Upper lobe of left lung (tissue), 6 donors: ENCODE measurements at places on chromosomes 6 and 20.

DNA sequence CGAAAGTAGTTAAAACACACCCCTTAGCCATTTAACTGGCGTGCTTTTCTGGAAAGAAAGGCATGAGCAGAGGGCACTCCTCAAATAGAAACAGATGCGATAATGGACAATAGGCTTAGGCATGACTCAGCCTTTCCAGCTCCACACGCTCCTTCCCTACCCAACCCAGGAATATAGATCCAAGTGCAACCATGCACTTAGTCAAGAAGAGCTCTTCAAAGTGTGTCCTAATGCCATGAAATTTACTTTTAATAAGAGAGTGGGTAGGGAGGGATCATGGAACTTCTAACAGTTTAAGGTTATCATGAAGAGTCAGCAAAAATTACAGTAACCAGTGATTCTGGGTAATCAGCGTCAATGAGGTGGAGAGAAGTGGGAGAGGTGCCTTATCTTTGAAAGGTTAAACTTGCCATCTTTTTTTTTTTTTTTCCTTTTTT lies 2.4 kb upstream of the EFHC1 start:
- no peak for DNase-seq

- no peak for DNase-seq
Measured at GRCh38 chr6:15145821-15146220, 100.0 kb upstream of the JARID2 start.

GRCh38 chr6:69732640-69733039 lies 64.2 kb downstream of the LMBRD1 start:
- no peak for DNase-seq

DNA sequence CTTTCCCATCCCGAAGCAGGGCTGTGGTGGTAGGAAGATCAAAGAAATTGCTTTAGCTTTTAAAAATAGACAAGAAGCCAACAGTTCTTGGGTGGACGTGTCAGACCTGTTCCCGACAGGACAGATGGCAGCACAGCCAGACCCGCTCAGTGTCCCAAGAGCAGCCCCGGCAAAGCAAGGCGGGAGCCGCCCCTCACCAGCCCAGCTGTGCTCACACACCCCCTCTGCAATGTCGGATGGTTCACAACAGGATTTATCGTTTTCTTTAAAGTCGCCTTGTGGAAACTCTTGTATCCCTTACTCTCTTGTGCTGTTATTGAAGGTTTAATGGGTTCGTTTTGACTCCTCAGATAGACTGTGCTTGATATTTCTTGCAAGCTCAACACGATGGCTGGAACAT lies 302.4 kb downstream of the THBS2 start:
- peak; percentile 65 for DNase-seq

GRCh38 chr20:10715035-10715434 lies 41.2 kb upstream of the JAG1 start:
- no peak for DNase-seq

DNA sequence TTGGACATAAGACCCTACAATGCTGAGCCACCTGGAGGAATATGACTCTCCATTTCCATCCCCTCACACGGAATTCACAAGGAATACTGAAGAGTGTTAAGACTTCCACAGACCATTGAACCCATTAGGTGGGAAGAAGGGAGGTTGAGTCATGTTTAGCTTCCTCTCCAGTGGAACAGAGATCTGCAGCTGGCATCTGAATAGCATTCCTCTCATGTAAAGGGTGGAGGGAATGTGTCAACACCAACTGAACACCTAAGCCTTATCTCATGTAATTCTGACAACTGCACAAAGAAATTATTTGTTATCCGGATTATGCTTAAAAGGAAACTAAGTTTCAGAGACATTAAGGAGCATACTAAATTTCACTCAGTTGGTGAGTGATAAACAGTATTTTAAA lies 705.9 kb downstream of the MAFB start:
- DNase-seq: no peak

DNA sequence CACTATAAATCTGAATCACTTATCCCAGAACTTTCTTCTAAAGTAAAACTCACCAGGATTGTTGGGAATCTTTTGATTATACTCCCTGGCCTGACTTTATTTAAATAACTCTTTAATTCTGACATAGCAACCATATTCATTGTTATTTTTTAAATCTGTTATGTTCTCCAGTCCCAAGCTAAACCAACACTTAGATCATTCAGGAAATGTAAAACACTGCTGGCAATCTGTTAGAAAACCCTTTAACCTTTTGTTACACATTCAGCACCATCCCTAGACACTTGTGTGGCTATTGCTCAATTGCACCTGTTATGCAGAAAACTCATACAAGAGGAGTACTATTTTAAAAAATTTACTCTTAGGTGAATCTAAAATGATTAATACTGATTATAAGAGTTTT lies 101.8 kb upstream of the NHSL1 start:
- no peak for DNase-seq

DNA sequence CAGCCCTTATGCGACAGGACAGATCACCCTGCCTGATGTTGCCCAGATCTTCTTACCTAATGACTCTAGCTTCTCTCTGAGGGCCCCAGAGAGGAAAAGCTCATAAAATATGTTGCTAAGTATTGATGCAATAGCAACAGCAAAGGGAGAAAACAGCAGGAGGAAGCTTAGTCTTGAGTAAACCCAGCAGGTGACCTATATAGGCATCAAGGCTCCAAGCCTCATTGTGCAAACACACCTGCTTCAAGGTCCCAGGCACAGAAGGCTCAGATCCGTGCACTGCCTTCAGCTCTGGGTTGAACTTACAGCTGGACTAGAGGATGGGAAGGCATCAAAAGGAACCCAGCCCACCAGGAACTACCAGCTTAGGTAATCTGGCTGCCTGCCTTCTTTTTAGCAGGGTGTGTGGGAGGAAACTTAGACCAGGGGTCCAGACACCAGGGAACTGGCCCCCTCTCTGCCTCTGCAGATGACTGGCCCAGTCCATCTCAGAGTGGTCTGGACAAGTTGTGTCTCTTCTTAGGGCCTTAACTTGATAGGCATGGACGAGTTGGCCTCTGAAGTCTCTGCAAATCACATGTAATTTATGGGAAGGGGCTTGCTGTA lies 34.4 kb downstream of the TGM3 start:
- no peak for DNase-seq

DNA sequence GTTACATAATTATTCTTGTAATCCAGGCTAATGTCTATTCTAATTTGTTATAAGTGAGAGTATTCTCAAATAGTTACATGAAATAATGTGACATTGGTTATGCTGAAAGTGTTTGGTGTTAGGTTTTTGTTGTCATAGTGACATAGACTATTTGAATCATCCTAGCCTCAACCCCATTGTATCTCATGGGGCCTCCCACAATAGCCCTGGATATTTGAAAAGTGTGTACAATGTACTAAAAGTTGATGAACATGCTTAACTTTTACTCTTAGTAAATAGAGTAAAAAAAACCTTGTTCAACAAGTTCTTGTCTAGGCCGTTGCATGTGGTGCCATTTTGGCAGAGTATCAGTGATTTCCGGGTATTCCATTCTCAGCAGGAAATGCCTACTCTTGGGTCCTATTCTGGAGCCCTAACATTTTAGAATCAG lies 83.0 kb downstream of the RTN4IP1 start:
- DNase-seq: no peak
